H7 (cell line): ENCODE measurements at places on chromosomes 2 and 18. TPM values are rescaled to one million over a fixed set of nuclear protein-coding genes. Genes with fewer than 3 reads are reported as not detected.

Gene NGEF
- total RNA-seq: 3.9 and 6.0 TPM in 2 replicates

Gene IFT172
- total RNA-seq: 9.8 and 14.2 TPM in 2 replicates

Gene GPR17
- not detected in 2 replicates for total RNA-seq

Gene TMEM37
- 4.2 and 5.0 TPM in 2 replicates for total RNA-seq

Gene PXDN
- total RNA-seq: 102 and 124 TPM in 2 replicates

Gene ACTG2
- total RNA-seq: 0.97 TPM in 1 of 2 replicates, not detected in the other

Gene ANKRD12
- 3.2 and 11.3 TPM in 2 replicates for total RNA-seq

Gene RAB6D
- total RNA-seq: 0.10 TPM in 1 of 2 replicates, not detected in the other

Gene STAT4
- total RNA-seq: 0.41 and 1.5 TPM in 2 replicates

Gene COLEC11
- 0.07 TPM in 1 of 2 replicates, not detected in the other for total RNA-seq

Gene PSMA8
- total RNA-seq: not detected in 2 replicates

Gene CDKL4
- 0.41 TPM in 1 of 2 replicates, not detected in the other for total RNA-seq

Gene HAAO
- total RNA-seq: 5.9 and 6.5 TPM in 2 replicates

Gene FER1L5
- 0.07 and 0.24 TPM in 2 replicates for total RNA-seq

Gene STRADB
- total RNA-seq: 45.9 and 49.1 TPM in 2 replicates

Gene PLB1
- total RNA-seq: not detected in 2 replicates

Gene DSG1
- total RNA-seq: 0.14 TPM in 1 of 2 replicates, not detected in the other

Gene KIAA1328
- 2.8 and 6.1 TPM in 2 replicates for total RNA-seq

Gene SRD5A2
- total RNA-seq: 0.04 TPM in 1 of 2 replicates, not detected in the other

Gene GAD1
- total RNA-seq: 19.3 and 25.8 TPM in 2 replicates

Gene COL6A3
- total RNA-seq: 5.1 and 7.0 TPM in 2 replicates

Gene APCDD1
- total RNA-seq: 26.8 and 40.2 TPM in 2 replicates

Gene TMEFF2
- 0.17 and 0.26 TPM in 2 replicates for total RNA-seq

Gene ARMC9
- 25.0 and 33.6 TPM in 2 replicates for total RNA-seq

Gene BARD1
- 21.8 and 24.6 TPM in 2 replicates for total RNA-seq

Gene AKAIN1
- not detected in 2 replicates for total RNA-seq

Gene FASTKD1
- total RNA-seq: 42.1 and 46.0 TPM in 2 replicates

Gene CASP8
- 16.1 and 16.9 TPM in 2 replicates for total RNA-seq

Gene PSMD1
- 149 and 154 TPM in 2 replicates for total RNA-seq
